ENCODE measurements at places on chromosomes 2 and 18.
A peak's percentile ranks its signal among the peaks of the same experiment; 100 is the strongest.

GRCh38 chr18:59159986-59160385, 20.3 kb downstream of the SEC11C start:
- DNase-seq, result no peak

DNA sequence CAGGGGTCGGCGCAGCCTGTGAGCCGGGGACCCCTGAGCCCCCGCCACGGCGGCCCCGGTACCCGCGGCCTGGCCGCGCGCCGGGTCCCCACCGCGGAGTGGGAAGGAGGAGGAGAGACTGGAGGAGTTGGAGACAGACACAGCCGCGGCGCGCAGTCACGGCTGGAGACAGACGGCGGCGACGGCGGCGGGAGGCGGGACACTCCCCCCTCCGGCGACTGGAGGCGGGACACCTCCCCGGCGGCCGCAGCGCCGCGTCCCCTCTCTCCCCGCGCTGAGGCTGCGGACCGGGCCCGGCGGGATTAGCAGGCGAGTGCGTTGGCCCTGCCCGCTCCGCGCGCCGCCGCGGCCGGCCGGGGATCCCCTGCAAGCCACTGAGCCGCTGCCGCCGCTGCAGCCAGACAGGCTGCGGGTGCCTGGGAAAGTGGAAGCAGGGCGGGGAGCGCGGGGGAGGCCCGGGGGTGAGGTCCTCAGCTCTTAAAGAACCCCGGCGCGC, 1.0 kb upstream of the LDLRAD4 start:
- no peak for DNase-seq

GRCh38 chr2:72576861-72577260, 249.0 kb downstream of the EXOC6B start:
- DNase-seq, result no peak

DNA sequence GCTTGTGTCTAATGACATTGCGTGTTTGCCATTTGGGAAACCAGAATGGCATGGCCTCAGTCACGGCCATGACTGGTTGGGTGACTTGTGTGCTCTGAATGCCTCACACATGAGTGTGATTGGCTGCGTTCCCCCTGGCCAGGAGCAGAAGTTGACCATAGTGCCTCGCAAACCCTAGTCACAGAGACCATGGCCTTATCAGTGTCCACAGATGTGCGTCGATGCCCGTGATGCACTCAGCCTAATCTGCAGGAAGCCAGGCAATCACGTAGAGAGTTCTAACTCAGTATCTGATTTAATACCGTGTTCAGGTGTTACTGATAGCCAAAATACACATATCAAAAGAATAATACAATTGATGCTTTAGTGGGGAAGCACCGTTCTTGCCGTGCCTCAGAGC, 64.0 kb downstream of the BOLA3 start:
- no peak for DNase-seq

GRCh38 chr18:46415532-46416252, 241.3 kb downstream of the LOXHD1 start:
- DNase-seq, result no peak

DNA sequence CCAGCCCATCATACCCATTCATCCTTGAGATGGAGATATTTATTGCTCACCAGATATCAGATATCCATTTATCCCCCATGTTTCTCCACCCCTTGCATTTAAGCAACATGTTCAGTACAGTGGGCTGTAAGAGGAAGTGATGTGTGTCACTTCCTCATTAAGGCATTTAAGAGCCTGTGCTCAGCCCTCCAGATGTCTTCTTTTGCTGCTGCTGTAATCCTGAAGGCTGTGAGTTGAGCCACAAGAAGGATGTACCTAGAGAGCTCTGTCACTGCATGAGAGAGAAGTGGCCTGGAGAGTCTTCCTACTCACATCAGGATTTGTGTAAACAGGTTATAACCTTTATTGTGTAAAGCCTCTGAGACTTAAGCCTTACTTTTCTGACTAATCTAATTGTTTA, 151.8 kb upstream of the UNC80 start:
- DNase-seq, result no peak

- no peak for DNase-seq
These were observed 4.6 kb downstream of the MLPH start for GRCh38 chr2:237491515-237492118.

- DNase-seq, result peak; percentile 43
These were observed 23.0 kb downstream of the CDC42EP3 start for GRCh38 chr2:37648331-37649011.

- DNase-seq, result no peak
These were observed 263.6 kb downstream of the DYSF start for GRCh38 chr2:71716697-71717624.

DNA sequence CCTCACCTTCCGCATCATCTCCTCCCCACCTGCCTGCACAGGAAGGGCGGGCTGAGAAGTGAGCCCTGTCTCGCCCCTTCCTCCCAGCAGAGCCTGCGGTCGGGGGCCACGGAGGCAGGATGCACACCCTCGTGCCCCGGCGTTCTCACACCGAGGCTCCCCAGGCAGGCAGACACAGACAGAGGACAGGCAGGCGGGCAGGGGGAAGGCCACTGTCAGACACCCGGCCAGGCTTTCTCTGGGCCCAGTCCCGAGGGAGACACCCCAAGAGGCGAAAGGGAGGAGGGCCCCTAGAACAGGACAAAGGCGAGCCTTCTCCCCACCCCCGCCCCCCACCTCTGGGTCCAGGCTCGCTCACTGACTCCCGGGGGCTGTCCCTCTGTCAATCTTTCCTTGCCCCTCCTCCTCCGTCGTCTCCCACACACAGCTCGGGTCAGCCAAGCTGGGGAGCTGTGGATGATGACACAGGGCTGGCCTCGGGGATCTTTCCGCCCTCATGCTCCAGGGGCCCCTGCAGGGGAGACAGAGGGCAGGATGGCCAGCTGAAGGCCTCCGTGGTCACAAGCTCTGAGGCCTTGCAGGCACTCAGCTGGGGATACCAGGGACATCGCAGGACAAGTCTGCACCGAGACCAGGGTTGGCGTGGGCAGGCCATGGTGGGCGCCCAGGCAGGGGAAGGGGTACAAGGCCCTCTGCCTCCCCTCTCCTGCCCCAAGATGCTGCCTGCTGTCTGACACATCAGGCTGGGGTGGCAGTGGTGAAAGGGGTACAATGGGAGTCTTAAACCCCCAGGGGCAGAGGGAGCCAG, 24.9 kb downstream of the BIN1 start:
- DNase-seq, result peak; percentile 70

- DNase-seq, result no peak
These were observed 79.4 kb upstream of the FAM117B start for GRCh38 chr2:202555356-202555755.

DNA sequence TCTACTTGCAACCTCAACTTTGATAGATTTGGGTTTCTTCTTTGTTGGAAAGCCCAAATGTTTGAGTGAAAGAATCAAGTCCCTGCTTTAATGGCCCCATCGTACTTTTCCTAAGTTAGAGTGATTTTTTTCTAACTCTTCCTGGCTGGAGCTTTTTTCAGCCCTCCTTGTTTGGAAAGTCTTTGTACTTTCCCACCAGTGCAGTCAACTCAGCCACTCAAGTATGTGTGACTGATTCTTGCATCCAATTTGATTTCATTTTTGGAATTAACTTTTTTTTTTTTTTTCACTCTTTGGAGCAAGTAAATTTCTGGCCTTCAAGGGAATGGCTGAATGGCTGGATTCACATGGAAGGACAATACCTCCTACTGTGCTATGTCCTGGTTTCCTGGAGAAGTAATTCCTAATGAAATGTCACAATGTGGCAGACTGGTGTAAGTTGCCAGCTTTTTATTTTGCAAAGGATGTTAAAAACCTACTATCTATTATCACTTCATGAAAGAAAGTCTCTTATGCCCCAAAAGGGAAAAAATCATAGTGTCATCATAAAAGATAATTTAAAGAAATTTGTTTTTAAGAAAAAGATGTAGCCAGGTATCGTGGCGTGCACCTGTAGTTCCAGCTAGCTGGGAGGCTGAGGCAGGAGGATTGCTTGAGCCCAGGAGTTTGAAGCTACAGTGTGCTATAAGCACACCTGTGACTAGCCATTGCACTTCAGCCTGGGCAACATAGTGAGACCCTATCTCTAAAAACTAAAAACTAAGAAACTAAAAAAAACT, 76.0 kb upstream of the ZFP36L2 start:
- no peak for DNase-seq

DNA sequence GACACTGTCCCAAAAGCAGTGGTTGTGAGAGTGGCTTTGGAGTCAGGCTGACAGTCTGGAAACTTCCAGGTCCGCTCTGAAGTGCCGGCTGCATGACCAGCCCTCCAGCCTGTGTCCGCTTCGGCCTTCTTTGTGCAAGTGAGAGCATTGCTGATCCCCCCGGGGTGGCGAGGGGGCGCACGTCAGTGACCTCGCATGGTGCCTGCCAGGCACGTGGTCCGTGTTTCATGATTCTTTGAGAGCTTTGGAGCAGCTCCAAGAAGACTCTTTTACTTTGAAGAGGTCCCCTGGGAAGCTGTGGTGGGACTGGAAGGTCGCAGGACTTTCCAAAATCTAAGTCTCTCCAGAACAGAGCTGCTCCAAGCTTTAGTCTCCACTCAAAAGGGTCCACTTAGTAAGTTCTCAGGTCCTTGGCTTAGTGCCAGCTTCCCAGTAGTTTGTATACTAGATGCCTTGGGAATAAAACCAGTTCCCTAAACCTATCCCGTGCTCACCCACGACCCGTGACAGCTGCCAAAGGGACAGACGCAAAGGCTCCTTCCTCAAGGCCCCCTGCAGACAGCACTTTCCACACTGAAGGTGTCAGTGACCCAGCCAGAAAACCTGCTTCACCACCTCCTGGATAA, 68.8 kb downstream of the ADI1 start:
- no peak for DNase-seq

DNA sequence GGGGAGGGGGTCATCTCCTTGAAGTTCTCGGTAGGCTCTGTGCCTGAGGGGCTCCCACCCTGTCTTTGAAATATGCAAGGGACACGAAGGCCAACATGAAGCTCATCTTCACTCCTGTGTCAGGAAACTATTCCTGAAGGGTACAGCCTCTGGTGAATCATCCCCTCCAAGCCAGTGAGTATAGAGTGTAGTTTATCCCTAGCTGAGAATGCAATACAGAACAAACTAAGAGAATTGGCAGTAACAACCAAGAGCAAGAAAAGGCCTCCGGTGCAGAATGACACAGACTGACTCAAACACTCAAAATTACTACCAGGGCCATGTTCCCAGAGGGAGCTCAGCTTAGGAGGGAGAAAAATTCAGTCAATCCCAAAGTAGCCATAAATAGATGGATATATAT, 413.3 kb downstream of the BCL11A start:
- no peak for DNase-seq

- no peak for DNase-seq
These were observed 15.2 kb downstream of the G6PC2 start for GRCh38 chr2:168916331-168916675.
